ENCODE measurements at places on chromosomes 7 and 10. TPM values are rescaled to one million over a fixed set of nuclear protein-coding genes. Genes with fewer than 3 reads are reported as not detected.

Gene WDR86
- total RNA-seq = not detected

DNA sequence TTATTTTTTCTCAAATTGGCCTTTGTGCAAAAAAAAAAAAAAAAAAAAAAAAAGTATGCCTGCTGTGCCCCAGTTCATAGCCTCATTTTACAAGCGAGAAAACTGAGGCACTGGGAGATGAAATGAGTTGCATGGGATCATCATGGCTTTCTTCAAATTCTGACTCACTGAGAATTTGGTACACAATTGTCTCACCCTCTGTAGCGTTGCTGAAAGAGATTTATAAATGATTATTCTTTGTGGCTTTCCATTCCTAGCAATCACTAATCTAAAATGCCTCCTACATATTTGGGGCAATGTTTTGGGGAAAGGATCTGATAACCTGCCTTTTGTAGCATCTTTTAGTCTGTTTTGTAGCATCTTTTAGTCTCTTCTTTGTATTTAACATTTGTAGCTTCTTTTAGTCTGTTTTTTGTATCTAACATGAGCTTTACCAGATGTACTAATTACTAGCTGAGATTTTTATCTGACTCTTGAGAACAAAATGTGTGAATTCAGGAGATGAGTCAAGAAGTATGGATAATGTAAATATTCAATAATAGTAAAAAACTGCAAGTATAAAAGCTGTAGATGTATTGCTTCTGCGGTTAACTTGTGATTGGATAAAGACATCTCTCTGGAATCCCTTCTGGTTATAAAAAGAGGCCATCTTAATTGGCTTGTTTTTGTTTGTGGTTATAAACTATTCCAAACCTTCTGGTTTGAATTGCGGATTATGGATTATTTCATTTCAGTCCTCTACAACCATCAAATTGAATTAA lies 161.4 kb downstream of the ARID5B start:
- DNase-seq = no peak

GRCh38 chr10:72308320-72308987 lies 34.7 kb downstream of the DDIT4 start:
- DNase-seq = peak; percentile 92

DNA sequence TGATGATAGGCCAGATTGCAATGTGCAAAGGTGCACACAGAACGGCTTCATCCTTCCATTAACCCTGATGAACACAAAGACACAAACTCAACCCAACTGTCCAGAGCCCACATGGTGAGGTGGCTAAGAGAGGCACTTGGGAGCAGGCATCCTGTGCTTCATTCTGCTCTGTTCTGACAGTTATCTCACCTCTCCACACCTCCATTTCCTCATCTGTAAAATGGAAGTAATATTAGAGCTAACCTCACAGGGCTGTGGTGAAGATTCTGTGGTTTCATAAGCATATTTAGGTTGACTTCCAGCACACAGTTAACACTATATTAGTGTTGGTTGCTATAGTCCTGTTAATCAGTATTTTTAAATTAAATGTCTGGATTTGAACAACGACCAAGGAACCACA lies 126.3 kb downstream of the TAX1BP1 start:
- no peak for DNase-seq

GRCh38 chr7:91226411-91226810 lies 37.8 kb upstream of the FZD1 start:
- no peak for DNase-seq

DNA sequence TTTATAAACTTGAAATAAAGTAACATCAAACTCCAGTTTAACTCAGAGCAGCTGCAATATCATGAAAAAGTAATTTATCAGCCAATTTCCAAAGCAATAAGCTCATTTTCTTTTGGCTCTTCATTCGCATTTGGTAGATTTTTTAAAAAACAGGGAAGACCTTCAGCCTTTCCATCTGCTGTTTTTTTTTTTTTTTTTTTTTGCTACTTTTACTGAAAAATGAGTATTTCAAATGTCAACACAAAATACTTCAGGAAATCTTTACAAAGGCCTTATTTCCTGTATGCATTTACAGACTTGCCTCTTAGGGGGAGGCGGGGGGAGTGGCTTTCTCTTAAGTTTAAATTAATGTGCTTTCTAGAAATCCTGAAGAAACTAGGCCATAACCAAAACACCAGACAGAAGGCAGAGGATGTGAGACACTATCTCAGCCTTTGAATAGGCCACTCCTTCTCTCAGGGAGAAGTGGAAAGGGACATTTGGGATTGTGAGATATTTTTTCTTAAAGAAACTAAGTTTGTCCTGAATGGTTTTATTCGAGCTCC lies 91.8 kb downstream of the COL28A1 start:
- no peak for DNase-seq

DNA sequence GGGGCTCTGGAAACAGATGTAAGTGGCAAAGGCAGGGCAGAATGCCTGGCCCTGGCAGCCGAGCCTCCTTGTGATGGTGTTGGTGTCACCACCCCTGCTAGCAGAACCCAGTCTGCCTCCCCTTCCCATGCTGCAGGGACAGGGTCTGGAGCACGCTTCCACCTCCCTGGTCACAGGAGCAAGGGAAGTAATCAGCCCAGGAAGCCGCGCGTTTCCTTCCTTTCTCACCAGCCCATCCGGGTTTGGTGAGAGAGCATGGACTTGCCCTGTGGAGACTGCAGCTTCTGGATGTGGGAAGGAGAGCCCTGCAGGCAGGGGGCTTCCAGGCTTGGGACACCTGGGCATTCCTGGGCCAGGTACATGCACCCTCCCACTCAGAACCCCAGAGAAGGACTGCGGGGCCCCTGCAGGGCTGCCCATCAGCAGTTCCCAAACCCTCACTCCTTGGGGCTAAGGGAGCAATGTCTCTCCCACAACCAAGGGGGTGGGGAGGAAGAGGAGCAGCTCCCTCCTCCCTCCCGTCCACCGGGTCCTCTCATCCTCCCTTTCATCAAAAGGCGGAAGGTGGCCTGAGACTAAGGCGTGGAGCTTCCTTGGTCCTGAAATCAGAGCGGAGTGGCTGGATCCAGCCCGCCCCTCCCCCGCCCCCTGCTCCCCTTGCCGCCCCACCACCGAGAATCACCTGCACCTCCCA lies 1.8 kb downstream of the MMRN2 start:
- DNase-seq = no peak

- no peak for DNase-seq
Observed at GRCh38 chr7:98102170-98102569, 4.5 kb upstream of the LMTK2 start.

Data from renal cortical epithelial cell (primary cell).